Endothelial cell (in vitro differentiated cells): ENCODE measurements at places on chromosomes 4 and X.

DNA sequence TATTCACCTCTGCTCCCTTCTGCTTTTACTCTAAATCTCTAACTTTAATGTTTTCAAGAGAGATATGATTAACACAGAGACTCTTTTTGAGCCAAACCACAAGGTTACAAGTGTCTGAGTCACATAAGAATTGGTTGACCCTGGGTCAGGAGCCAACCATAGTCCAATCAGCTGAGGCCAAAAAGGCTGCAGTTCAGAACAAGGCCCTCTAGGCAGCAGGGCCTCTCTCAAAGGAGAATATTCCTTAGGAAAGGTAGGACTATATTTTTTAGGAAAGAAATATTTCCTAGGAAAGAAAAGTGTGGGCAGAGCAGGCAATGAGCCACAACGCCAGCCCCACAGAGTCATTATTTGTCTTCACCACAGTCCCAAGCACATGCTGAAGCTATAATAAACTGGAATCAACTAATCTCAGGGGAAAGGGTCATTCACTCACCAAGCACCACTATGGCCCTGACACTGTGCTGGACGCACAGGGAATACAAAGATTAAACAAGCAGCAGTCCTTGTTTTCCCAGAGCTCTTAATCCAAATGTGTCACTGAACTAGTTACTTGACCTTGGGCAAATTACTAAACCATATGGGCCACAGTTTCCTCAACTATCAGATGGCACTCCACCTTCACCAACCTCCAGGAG lies 2.2 kb downstream of the ATP8A1 start:
- DNase-seq: no peak

GRCh38 chr4:47686294-47686872 lies 151.5 kb downstream of the CORIN start:
- peak; percentile 73 for DNase-seq

DNA sequence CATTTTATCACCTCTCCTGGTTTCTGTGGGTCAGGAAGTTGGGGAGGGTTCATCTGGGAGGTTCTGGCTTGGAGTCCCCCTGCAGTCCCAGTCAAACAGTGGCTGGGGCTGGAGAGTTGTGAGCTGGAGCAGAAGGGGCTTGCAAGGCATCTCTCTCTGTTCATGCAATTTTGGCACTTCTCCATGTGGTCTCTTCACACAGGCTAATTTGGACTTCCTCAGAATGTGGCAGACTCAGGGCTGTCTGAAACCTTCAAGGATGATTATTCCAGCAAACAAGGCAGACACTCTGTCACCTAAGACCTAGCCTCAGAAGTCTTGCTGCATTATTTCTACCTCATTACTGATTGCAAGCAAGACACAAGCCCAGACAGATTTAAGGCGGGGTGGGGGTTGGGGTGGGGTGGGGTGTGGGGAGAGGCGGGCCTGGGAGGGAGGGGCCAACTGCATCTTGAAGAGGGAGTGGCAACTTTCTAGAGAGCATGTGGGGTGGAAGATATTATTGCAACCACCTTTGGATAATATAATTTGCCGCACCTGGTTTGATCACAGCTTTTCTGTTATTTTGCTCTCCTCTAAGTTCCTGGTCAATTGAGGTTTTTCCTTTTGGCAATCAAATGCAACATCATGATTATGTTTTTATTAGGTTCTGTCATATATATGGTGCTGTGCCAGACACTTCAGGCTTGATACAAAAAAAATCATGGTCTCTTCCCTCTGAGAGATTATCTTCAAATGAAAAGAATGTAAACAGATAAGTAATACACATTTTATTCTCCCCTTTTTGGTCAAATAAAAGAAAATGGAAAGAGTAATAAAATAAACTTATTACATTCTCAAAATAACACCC lies 799.5 kb downstream of the RPA4 start:
- DNase-seq: no peak

- no peak for DNase-seq
These were observed 28.2 kb upstream of the CEP135 start for GRCh38 chr4:55920571-55920970.
